D721Med (cell line): ENCODE measurements at places on chromosomes 4 and X.

DNA sequence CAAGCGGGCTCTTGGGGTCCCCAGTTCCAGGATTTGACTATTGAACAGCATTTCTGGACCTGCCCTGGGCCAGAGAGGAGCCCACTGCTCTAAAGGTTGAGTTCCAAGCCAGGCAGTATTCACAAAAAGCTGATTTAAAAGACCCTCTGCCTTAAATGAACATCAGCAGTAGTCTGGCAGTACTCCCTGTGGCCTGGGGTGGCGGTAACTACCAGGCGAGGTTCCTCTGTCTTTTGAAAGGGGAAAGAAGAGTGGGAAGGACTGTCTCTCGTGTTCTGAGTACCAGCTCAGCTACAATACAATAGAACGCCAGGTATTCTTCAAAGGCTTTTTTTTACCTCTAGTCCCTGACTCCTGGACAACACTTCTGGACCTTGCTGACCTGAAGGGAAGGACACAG, 456.4 kb upstream of the TEX13C start:
- no peak for DNase-seq

GRCh38 chr4:40473578-40474388, 138.7 kb downstream of the CHRNA9 start:
- DNase-seq: no peak

GRCh38 chr4:121951521-121952110, at the start of gene TRPC3:
Gene TRPC3, minus strand, starts transcription at chr4:121952060. Its CDS starts 380 bp downstream, at chr4:121951680.
- peak; percentile 12 for DNase-seq

DNA sequence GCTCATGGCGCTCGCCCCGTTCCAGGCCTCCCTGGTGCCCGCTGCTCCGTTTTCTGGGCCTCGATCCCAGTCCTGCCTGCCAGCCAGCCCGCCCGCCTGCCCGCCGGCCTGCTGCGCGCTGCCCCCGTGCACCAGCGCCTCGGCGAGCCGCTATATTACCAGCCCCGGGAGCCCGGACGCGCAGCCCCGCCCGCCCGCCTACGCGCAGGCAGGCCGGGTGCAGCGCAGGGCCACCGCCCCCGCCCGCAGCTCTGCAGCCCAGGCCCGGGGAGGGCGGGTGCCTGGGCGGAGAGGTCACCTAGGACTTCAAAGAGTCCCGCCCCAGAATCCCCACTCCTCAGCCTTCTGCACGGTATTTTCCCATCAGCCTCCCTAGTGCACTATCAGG, at the start of gene MAOB:
Gene MAOB, minus strand, starts transcription at position 157 of the 388 bp plus-strand sequence. Its CDS starts 151 bp downstream, at position 6.
- DNase-seq: no peak

GRCh38 chr4:128068918-128069317, 7.8 kb downstream of the LARP1B start:
- no peak for DNase-seq

- DNase-seq: no peak
Observed at GRCh38 chr4:14434483-14434882, 567.8 kb upstream of the CPEB2 start.

GRCh38 chr4:177367336-177367735, 57.7 kb downstream of the NEIL3 start:
- no peak for DNase-seq

DNA sequence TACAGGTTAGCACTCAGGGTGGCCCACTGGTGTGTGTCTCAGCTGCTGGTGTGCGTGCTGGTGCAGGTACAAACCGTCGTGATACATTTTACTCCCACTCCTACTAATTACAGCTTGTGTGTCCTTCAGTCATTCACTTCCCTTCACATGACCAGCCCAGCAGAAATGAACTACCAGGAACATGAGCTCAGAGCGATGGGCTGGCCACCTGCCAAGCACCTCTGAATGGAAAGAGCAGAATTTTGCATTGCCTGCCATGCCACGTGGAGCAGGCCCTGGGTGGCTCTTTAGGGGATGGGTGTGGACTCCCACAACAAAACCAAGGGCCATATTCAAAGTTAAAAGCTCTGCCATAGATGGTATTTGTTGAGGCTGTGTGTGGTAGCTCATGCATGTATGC, 58.9 kb upstream of the PGM2 start:
- DNase-seq: no peak

DNA sequence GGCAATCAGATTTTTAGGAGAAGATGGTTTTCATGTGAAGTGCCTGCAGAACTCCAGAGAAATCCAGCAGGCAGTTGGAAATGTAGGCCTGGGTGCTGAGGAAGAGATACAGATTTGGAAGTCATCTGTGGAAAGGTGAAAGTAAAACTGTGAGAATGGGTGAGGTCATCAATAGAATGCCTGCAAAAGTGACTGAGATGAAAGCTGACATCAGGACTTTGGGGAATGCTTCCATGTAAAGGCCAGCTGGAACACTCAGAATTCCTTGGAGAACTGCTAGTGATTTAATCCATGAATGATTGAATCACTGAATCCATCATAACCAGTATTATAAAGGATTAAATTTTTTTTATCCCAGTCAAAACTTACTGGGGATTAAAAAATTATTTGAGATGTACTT, 124.5 kb upstream of the GIMD1 start:
- DNase-seq: no peak
